Motor neuron (in vitro differentiated cells): ENCODE measurements at places on chromosomes 3 and 15. TPM values are rescaled to one million over a fixed set of nuclear protein-coding genes. Genes with fewer than 3 reads are reported as not detected.

DNA sequence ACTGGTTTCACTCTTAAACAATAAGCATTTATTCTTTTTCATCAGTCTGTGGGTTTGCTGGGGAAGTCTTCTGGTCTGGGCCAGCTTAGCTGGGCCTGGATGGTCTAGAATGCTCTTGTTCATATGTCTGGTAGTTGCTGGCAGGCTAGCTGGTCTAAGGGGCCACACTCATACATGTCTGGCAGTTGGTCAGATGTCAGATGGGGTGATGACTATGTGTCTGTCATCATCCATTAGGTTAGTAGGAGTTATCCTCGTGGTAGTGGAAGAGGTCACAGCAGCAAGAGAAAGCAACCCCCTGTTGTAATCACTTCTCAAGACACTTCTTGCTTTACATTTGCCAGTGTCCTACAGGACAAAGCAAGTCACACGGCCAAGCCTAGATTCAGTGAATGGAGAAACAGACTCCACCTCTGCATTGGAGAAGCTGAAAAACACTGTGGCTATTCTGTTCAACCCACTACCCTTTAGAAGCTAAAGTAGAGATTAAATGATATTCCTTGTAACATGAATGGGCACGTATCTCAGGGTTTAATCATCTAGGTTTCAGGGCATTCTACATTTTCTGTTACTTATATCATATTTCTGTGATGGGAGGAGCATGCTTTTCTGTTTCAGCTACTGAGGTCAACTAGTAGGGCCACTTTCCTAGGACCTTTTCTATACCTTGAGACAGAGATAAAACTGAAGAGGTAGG lies 5.5 kb upstream of the ARID3B start:
- ATAC-seq = no peak

DNA sequence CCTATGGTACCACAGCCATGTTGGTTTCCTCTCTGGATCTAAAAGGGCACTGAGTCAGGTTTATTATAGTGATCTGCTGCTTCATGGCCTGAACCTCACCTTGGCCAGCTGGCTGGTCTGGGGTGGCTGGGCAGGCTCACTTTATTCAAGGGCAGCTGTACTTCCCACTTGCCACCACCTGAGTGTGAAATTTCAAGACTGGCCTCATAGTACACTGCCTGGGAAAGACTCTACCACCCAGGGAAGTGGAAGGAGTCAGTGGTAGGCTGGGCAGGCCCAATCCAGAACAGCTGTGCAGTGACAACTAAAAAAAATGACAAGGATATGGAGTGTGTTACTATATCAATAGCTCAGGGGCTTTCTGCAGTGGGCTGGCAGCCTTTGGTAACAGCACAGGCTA lies 8.8 kb downstream of the SNUPN start:
- ATAC-seq = no peak

SFMBT1 gene
- total RNA-seq = 8.6 and 11.5 TPM in 2 replicates

DNA sequence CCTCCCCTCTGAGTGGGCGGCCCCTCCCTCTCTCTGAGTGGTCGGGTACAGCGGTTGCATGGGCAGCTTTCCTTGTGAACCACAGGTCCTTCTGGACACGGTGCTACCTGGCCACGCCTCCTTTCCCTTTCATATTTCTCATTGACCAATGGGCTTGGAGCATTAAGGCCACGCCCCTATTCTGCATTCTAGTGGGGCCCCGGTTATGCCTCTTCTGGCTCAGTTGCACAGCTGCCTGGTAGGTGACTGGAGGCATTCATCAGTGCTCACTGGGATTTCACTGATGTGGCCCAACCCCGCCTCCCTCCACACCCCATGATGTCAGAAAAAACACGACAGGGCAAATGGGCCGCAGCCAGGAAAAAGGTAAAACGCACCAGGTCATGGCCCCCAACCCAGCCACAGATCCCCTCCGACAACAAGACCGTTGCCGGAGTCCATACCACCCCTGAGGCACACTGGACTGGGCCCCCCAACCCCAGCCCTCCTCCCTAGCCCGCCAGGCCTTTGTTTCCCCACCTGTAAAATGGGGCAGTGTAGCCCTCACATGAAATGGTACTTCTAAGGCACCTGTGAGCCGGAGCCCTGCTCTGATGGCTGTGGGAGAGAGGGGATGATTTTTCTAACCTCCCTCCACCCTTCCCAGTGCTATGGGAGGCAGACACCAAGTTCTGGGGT lies 26.3 kb downstream of the NGRN start:
- no peak for ATAC-seq

GRCh38 chr3:5437296-5437782 lies 249.8 kb downstream of the EDEM1 start:
- ATAC-seq = no peak

DNA sequence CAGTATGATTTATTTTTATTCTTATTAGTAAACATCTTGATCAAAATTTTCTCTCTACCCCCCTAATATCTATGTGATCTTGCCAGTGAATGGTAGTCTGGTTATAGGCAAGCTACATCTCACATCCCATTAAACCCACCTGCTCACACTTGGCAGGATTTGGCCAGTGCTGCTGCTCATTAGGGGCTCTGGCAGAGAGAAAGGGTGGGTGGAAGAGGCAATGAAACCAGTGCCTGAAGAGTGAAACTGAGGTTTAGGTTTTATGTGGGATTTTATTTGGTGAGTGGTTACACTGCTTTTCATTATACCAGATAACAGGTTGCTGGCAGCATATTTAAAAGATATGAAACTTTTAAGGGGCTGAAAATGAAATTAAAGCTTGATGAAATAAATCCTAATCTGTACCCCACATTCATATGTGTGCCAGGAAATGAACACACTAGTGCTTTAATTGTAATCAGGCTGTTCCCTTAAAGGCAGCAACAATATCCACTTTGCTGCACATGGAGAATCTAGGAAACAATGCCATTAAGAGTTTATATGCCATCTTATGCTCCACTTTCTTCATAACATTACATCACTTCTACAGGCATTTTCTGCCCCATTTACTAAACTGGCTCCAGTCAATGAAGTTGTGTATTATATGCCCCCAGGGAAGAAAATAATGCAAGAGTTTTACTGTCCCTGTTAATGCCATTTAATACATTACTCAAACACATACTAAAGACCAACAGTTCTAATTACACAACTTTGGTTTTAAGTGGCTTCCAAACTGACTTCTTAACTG lies 688.7 kb downstream of the MECOM start:
- ATAC-seq = no peak

- no peak for ATAC-seq
Measured at GRCh38 chr15:78212008-78212407, 22.4 kb downstream of the ACSBG1 start.
